NCI-H1105 (cell line): ENCODE measurements at places on chromosomes 13 and 19.

DNA sequence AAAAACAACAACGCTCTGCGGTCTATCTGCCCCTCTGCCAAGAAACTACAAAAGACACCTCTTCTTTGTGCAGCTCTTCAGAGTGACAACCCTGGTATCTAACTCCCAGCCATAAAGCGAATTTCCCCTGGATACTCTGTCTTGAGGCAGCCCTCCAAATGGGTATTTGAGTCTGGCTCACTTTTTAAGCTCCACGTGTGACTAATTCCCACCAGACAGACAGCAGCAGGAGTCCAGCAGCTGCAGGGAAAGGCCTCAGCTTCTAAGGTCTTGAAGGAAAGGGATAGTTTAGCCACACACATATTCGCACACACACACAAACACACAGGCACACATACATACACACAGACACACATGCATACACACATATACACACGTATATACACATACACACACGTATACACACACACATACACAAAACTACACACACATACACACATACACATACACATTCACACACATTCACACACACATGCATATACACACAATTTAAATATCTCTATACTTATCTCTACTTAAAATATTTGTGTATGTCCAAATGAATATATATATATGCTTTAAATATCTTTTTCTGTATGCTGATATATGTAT, 188.8 kb downstream of the TSHZ3 start:
- no peak for DNase-seq

- peak; percentile 52 for DNase-seq
Observed at GRCh38 chr13:94494026-94494425, 14.5 kb upstream of the DCT start.

DNA sequence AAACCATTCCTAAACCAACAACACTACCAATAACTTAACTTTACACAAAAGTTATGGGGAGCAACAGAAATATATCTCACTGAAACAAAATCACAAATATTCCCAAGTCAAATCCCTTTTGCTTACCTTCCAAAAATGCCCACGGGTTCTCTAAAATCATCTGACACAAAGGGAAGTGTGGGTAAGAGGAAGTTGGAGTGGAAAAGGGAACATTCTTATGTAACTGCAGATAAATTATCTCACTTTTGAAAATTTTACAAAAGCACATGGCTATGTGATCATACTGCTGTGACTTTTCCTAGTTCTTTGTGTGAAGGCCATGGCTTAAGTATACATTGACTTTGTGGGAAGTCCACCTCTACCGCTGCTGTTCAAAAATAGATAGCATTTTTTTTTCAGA, 350.5 kb downstream of the GPC6 start:
- no peak for DNase-seq

GRCh38 chr13:95361686-95362085, 60.4 kb upstream of the ABCC4 start:
- no peak for DNase-seq

- no peak for DNase-seq
Observed at GRCh38 chr13:83881917-83882605, at the start of gene SLITRK1. TSS of gene SLITRK1 (minus strand) at chr13:83882474. CDS start at chr13:83881507, 967 bp downstream.

DNA sequence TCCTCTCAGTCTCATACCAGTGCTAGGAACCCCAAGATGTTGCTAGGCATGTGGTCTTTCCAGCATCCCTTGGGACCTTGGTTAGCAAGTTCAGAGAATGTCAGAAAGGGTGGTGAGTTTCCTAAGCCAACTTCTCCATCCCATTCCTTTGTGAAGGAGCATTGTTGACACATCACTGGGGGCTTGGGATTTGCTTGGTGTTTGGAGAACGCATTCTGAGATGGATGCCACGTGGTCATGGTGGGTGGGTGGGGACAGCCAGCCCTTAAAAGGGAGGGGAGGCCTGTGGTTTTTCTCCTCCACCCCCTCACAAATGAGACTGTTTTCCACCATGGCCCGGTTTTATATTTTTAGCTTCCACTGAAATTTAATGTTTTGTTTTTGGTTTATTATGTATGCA, 83.3 kb upstream of the ZNF536 start:
- no peak for DNase-seq

GRCh38 chr13:113403255-113404104, 39.5 kb upstream of the GRTP1 start:
- no peak for DNase-seq

DNA sequence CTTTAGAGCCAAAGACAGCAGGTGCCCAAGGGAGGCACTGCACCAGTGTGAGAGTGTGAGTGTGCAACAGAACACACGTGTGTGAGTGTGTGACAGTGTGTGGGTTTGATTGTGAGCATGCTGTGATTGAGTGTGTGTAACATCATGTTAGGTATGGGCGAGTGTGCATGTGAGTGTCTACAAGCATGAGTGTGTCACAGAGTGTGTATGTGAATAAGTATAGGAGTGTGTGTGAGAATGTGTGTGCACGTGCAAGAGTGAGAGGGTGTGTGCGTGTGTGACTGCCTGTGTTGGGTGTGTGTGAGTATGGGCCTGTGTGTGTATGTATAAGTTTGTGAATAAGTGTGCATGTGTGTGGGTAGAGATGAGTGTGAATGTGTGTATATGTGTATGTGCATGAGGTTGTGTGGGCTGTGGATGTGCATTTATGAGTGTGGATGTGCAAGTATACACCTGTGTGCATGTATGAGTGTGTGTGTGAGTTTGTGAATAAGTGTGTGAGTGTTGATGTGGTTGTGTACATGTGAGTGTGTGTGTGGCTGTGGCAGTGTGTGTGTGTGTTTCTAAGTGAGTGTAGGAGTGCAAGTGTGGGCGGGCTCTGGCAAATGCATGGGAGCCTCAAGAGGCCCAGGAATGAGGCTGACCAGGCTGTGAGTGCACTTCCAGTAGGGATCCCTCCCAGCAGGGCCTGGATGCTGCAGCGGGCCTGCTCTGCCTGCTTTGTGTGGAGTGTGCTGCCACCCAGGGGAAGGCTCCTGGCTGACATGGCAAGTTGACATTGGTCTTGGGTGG, 198.4 kb downstream of the COL4A1 start:
- peak; percentile 82 for DNase-seq

GRCh38 chr19:38784224-38784623, 4.8 kb upstream of the LGALS7B start:
- DNase-seq = no peak

GRCh38 chr19:45528149-45528743, 21.0 kb downstream of the VASP start:
- DNase-seq = peak; percentile 42

GRCh38 chr19:32063601-32064000, 281.8 kb upstream of the ZNF507 start:
- no peak for DNase-seq

- DNase-seq = no peak
Observed at GRCh38 chr19:1947651-1948209, 6.8 kb downstream of the CSNK1G2 start.

GRCh38 chr13:95813139-95813538, 136.2 kb downstream of the DNAJC3 start:
- DNase-seq = no peak

DNA sequence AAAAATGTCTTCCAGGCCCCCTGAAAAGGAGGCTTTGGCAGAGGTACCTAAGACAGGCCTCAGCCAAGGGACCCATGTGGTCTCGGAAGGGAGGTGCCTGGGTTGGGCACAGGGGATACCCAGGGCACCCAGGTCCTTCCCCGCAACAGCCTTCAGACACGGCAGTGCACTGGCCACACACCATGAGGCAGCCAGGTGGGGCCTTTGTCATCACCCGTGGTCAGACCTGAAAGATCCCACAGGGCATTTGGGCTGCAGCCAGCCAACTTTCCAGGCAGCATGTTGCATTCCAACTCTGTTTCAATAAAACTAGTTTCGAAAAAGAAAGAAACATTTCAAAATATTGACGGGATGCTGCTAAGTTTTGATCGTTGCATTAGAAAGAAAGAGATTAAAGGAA, 4.7 kb upstream of the TUBGCP3 start:
- DNase-seq = no peak

- no peak for DNase-seq
Observed at GRCh38 chr13:101210774-101211173, 205.5 kb downstream of the NALCN start.

GRCh38 chr19:47381121-47381520, 32.0 kb downstream of the DHX34 start:
- no peak for DNase-seq

GRCh38 chr13:47211106-47211505, 314.3 kb upstream of the HTR2A start:
- no peak for DNase-seq

DNA sequence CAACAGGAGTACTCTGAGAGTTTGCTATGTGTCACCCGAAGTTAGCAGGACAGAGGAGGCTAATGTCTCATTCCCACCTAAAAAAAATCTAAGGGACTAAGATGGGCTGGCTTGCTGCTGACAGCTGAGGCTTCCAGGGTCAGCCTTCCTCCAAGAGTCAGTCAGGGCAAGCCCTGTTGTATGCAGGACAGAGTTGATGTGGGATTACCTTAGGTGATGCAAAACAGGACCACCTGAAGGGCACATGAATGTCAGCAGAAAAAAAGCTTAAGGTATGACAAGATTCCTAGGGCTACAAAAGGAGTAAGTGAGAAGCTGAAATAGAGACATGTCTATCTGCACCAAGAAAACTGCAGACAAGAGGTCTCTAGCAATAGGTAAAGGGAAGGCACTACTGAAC, 151.5 kb downstream of the NHLRC3 start:
- DNase-seq = no peak

DNA sequence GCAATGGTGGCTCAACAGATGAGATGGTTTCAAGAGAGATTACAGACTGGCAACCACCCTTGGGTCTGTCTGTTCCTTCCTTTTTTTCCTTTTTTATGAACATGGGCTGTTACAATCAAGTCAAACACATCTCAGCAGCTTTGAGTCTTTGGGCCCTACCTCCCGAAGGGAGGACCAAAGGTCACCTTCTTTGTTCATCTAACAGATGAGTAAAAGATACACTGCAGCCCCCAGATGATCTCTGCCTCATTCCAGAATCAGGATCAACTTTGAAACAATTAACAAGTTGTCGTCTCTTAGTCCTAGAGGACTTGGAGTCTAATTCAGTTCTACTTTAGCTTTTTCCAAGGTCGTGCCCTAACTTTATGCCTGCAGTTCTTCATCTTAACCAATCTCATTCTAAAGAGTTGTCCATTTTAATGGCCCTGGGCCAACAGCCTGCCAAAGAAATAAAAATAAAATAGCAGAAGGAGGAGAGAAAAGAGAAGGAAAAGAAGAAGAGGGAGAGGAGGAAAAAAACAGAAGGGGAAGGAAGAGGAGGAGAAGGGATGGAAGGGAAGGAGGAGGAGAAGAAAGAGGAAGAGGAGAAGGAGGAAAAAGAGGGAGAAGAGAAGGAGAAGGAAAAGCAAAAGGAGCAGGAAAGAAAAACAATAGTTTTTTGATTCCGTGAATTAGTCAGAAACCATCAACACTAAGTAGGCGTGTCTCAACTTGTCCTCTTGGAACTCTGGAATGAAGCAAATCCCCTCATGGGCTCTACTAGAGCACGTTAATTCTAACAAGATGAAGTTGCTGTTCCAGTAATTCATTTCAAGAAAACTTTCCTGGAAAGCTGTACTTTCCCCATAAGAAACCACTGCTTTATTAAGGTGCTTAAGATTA, 281.2 kb downstream of the FOXO1 start:
- DNase-seq = no peak

DNA sequence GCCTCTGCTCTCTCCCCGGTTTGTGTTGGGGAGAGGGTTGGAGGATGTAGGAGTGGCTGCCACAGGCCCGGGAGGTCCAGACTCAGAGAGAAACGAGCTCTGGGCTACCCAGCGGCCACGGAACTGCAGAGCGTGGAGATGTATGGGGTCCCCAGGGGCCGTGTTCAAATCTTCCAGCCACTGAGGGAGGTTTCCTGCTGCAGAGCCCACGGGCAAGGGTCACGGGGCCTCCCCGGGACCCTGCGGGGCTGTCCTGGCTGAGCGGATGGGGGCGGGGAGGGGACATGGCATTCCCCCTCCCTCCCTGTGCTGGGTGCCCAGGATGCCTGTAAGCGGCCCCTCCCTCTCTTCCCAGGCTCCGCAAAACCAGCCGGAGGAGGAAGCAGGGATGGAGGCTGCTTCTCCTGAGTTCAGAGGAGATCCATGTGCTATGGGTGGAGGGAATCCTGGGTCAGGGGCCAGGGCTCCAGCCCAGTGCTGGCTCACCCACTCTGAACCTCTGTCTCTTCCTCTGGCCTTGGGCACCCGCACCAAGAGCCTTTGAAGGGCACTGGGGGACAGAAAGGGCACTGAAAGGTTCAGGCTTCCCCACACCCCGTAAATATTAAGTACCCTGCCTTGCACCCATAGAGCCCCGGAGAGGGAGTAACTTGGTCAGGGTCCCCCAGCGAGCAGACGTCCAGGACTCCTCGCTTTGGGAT, 22.6 kb downstream of the SMIM24 start:
- no peak for DNase-seq

- DNase-seq = no peak
Observed at GRCh38 chr13:73998631-73999030, 135.6 kb downstream of the KLF12 start.
